ENCODE measurements at places on chromosomes 5 and 9.

GRCh38 chr9:16058131-16058549 is 505.3 kb downstream of the CCDC171 start:
- DNase-seq = peak; percentile 57

DNA sequence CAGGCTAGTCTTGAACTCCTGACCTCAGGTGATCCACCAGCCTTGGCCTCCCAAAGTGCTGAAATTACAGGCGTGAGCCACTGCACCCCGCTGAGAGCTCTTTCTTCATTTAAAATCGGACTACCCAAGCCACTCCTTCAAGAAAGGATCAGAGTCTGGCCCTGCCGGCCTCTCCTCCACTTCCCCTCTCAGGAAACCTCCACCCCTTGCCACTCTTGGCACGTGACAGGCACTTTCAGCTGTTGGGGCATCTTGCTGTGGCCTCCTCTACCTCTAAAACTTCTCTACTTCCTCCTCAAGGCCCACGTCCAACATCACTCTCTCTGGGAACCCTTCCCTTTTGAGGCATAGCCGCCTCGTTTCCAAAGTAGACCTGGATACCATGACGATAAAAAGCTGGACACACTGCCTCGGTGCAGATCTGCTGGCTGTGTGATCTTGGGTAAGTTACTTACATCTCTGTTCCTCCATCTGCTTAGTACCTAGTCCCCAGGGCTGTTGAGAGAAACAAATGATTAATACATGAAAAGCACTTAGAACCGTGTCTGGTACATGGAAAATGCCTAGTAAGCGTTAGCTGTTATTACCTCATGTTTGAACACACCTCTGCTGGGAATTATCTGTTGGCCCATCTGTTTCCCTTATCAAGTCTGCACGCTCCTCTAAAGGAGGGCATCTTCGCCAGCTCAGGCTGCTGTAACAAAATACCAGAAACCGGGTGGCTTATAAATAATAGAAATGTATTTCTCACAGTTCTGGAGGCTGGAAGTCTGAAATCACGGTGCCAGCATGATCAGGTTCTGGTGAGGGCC is 55.3 kb downstream of the SMIM23 start:
- peak; percentile 98 for DNase-seq

DNA sequence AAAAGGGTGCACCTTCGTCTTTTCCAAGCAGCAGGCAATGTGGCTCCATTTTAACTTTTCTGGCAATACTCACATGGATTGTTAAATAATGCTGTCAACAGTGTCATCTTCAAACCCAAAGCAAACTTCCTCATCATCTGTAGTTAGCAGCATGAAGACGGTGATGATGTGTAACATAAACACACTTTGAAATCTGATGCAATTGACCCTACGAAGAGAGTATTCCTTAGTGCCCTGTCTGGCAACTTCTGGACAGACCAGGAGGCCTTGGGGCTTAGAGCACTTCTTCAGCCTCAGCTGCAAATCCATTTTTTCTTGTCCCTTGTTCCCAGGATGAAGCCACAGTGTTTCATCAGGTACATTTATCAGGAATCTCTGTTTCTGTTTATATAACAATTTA is 149.1 kb downstream of the GHR start:
- DNase-seq = no peak

DNA sequence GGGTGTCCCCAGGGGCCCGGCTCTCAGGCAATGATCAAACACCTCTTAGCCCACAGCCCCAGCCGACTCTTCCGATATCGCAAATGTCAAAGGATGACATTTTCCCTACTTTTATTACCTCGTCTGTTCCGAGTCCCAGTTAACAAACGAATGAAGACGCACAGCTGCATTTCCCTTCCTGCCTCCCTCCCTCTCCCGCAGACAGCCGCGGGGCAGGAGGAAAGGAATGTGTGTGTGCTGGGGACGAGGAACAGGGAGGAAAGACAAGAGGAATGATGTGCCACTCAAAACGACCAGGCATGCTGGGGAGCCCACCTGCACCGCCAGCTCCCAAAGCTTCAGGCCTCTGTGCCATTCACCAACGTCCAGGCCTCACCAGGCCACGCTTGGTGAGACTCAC is 125.9 kb upstream of the SARDH start:
- DNase-seq = no peak

GRCh38 chr9:71352837-71353236 is 231.4 kb upstream of the TRPM3 start:
- DNase-seq = no peak

- DNase-seq = no peak
These were observed 71.9 kb downstream of the ZNF354C start for GRCh38 chr5:179131886-179132585.

GRCh38 chr9:114757395-114757794 is 48.4 kb downstream of the TNFSF15 start:
- DNase-seq = no peak

- no peak for DNase-seq
These were observed 107.6 kb downstream of the SIL1 start for GRCh38 chr5:139090581-139090980.

All from common myeloid progenitor, CD34-positive (primary cell).